Suppressor macrophage treated with lipopolysaccharide for 1 hour (primary cell): ENCODE measurements at places on chromosomes 3 and 15.

GRCh38 chr15:98799461-98800390 lies 151.4 kb downstream of the IGF1R start:
- peak; percentile 18 for DNase-seq

DNA sequence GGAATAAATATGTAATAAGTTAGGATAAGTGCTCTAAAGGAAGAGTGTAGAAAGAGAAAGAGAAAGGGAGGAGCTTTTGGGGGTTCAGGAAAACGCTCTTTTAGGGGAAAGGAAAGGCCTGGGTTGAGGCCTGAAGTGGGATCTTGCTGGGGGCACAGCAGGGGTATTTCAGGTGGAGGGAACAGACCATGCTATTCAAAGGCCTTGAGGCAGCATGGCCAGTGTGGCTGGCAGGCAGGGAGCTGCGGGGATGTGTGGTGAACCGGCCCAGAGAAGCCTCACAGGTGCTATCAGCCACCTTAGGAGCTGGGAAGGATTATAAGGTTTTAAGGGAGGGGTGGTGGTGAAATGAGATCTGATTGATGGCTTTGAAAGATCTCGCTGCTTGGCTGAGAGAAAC lies 66.6 kb downstream of the LINGO1 start:
- no peak for DNase-seq

DNA sequence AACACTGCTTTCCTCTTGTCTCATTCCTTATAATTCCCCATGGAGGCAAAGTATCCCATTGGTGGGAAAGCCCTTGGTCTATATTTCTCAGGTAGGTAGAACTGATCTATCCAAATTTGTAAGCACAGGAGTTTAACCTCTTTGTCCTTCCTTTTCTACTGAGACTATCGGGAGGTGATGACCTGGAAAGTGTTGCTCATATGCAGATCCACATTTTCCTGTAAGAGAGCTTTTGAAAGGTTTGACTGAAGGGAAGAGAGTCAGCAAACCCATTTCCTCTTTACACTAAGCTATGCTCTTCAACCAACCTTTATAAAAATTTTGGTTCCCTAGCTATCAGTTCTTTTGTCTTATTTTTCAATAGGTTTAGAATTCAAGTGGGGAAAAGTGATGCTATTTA lies 200.7 kb downstream of the TIGIT start:
- DNase-seq: no peak

DNA sequence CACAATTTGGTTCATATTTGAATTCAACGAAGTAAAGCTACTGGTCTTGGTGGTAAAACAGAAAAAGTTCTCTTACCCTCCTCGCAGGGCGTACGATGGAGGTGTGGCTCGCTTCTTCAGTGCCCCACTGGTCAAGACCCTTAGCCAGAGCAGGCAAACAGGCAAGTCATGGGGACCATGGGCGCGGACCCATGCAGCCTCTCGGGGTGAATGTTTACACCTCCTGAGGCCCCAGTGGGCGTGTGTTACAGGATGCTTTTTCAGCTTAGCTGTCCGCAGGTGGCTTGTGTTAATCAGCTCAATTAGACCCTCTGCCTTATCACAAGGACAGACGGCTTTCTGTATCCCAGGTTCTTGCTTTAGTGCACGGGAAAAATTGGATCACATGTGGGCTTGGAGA lies 991.8 kb downstream of the GBE1 start:
- DNase-seq: no peak

GRCh38 chr15:50071551-50072258 lies 47.3 kb downstream of the ATP8B4 start:
- DNase-seq: no peak

DNA sequence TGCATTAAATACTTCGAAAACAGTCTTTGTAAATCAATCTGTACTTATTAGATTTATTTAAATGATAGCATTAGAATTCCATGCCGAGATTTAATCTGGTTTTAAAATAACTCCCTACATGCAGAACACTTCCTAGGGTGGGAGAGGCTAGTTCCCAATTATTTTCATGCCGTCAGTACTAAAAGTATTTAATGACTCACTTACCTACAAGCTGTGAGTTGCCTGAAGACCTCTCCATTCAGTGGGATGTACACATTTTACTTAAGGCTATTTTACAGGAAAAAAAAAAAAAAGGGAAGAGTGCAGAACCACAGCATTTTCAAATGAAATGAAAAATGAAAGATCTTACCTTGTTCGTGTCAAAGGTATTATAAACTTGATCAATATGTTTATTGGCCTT lies 469 bp downstream of the GUCA1C start:
- no peak for DNase-seq

DNA sequence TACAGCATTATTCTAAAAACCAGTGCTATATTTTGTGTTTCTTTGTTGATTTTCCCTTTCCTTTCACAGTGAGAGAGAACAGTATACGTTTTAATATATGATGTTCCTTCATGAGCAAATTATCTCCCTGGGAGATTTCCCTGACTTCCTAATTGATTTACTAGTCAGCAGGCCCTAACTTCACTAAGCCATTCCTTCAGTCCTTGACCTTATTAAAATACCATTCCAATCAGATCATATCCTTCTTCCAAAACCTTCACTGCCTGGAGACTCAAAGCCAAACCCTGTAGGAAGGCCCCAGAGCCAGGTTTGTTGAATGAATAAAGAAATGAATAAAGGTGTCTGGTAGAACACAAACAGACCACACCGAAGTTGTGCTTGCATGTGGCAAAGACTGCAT lies 43.8 kb upstream of the ARHGEF3 start:
- DNase-seq: no peak

DNA sequence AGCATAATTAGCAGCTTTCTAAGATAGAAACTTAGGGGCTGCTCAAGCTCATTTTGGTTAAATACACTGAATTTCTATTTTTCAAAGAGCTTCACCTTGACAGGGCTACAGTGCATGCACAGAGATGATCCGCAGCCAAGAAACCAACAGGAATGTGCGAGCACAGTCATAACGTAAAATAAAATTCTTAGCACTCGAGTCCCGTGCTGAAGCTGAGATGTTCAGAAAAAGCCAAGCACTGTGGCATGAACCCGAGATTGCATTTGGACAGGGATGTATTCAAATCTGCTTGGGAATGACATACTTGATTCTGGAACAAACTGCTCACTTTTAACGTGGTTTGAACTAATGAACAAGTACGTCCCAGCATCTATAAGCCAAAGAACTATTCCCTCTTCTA lies 340.3 kb downstream of the FOXP1 start:
- no peak for DNase-seq

DNA sequence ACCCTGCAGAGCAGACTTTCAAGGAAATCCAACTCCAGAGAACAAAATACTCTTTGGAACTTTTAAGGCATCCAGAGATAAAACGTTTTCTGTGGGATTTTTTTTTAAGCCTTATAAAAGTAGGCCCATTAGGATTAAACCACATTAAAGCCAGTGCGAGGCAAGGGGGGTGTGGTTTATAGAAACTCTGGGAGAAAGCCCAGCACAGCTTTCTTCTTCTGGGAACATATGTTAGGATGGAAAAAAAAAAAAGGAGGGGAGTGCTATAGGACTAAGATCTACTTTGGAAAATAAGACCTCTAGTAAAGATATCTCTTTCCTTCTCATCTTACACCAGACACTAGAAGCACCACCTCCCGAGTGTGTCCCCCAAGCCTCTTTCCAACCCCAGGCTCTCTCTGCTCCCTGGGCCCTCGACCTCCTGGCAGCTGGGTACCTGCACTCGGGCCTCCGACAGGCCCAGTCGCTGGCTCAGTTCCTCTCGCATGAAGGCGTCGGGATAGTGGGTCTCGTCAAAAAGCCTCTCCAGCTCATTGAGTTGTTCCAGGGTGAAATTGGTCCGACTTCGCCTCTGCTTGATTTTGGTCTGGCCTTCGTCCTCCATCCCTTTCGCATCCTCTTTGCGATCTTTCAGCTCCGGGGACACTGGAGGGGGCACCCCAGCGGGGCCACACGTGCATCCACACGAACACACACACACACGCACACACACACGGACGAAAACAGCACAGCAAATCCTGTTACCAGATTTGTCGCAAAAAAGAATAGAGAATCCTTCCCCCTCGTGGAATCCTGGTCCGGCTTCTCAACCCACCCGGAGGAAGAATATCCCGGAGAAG lies 3.8 kb downstream of the SHOX2 start:
- no peak for DNase-seq

- no peak for DNase-seq
These were observed 329.5 kb downstream of the OCA2 start for GRCh38 chr15:27769652-27770051.

DNA sequence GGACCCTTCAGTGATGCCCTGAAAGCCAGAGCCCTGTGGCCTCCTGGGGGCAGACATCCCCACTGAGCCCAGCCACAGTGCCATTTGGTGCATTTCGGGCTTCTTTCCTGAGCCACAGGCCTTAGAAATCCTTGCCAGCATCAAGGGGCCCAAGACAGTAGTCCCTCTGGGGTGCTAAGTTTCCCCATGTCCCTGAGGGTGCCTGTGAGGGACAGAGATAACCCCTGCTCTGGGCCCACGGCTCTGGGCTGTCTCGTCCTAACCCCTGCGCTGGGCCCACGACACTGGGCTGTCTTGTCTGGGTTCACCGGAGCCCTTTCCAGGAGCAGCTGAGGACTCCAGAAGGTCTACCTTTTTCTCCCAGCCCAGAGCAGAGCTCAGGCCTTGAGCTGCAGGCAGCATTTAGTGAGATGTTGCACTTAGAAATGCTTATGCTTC lies 45.1 kb upstream of the FGD5 start:
- no peak for DNase-seq

DNA sequence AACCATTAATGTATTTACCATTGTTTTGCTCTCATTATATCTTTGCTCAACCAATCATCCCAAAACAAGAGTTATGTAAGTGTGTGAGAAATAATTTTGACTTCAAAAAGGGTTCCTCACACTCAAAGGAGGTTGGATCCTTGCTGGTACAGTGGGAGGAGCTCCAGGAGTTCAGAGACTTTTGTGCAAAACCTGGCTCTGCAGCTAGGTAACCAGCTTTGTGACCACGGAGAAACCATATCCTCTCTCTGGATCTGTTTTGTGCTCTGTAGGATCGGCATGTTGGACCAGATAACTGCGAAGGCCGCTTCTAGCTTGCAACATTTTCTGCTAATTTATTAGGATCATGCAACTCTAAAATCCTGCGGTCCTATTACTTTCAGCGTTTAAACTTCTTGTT lies 128.6 kb upstream of the LIPC start:
- no peak for DNase-seq

DNA sequence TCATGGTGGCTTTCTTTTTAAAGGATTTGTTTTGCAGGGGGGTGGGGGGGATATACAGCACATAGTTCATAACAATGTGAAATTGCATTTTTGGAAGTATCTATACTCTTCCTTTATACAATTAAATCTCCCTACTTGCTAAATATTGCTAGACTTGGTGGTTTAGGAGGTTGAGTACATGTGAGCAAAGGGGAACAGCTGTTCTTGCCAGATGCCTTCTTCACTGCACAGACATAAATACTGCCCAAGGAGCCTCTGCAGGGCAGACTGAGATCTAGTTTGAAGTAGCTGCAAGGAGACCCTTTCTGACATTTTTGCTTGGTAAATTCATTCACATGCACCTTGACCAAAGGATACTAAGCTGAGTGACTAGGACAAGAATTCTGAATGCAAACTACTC lies 228.6 kb upstream of the IL12A start:
- DNase-seq: no peak

DNA sequence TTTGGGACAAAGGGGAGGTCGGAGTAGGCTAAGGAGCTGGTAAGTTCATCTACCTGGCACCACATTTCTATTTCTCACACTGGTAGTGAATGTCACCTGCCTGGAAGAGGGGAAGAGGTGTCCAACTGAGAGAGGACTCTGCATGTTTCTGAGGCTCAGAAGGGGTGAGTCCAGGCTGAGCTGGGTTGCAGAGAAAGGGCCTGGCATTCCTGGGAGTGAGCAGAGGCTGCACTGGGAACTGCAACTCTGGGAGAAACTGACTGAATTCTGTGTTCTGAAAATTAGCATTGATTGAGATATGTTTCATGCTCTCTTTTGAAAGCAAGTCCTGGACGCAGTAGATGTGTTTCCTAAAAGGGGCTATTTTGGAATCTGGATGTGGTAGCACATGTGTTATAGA lies 32.3 kb upstream of the ARNT2 start:
- no peak for DNase-seq

GRCh38 chr3:42094128-42094527 lies 3.0 kb downstream of the TRAK1 start:
- no peak for DNase-seq

DNA sequence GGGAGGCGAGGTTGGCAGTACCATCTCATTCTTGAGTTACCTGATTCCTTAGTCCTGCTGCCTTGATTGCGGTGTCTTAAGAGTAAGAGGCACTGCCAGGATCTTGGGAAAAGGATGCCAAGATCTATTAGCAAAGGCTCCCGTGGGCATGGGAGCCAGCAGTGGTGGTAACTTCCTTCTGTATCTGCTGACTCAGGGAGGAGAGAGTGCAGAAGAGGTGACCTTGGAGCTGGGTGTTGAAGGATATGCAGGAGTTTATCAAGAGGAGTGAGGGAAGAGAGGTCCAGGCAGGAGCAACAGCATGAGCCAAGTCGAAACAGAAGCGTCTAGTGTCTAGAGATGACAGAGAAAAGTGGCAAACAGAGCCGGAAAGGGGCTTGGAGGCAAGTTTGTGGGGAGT lies 4.5 kb downstream of the MESP2 start:
- no peak for DNase-seq

DNA sequence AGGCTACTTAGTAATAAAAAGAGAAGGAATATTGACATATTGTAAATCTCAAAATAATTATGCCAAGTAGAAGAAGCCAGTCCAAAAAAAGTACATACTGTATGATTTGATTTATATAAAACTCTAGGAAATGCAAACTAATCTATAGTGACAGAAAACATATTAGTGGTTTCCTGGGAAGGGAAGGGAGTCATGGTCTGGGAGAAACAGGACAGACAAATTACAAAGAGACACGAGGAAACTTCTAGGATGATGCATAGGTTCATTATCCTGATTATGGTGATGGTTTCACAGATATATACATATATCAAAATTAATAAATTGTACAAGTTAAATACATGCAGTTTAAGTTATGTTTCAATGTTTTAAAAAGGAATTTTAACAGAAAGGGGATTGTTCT lies 81.0 kb upstream of the GOLGA8B start:
- DNase-seq: no peak

DNA sequence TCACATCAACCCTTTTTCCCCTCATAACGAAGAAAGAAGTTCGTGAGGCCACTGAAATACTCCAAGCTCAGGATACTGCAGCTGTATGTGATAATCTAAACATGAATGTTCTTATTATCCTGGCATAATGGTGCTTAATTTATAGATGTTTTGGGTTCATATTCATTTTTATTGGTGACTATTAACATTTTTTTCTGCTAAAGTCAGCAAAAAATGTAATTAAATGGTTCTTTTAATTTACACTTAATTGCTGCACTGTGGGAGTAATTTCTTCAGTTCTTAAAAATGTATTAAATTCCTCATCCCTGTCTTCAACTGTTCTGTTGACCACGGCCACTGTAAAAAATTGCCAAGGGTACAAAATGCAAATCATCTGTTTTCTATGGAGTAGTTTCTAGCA lies 95.6 kb downstream of the CDIN1 start:
- no peak for DNase-seq

- DNase-seq: no peak
These were observed 74.7 kb upstream of the ZNF385D start for GRCh38 chr3:21825684-21826083.

- DNase-seq: no peak
These were observed 87.4 kb upstream of the GSK3B start for GRCh38 chr3:120181632-120182031.
